ENCODE measurements at places on chromosomes 13 and 19.

DNA sequence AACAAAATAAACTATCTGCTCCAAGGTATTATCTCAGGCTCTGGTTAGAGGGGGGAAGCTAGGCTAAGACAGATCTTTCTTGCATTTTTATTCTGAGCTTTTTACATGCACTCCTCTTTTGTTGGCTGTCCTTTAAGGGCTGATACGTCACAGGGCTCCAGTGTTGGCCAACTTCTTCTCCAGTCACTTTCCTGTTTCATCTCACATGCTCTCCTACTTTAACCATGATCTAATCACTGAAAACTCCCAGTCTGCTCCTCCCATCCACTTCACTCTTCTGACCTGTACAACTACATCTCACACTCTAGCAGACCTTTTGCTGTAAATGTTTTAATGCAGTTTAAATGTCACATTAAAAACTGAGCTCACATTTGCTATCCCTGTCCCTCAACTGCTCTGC, 510.0 kb upstream of the KLF12 start:
- no peak for DNase-seq

DNA sequence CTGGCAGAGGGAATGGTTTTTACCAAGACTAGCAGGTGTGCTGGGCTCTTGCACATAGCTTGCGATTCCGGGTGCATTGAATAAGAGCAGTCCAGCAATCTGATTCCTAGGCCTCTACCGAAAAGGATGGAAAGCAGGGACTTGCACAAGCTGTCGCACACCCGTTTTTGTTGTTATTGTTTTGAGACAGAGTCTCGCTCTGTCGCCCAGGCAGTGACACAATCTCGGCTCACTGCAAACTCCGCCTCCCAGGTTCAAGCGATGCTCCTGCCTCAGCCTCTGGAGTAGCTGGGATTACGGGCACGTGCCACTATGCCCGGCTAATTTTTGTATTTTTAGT, 5.5 kb downstream of the EBI3 start:
- no peak for DNase-seq

DNA sequence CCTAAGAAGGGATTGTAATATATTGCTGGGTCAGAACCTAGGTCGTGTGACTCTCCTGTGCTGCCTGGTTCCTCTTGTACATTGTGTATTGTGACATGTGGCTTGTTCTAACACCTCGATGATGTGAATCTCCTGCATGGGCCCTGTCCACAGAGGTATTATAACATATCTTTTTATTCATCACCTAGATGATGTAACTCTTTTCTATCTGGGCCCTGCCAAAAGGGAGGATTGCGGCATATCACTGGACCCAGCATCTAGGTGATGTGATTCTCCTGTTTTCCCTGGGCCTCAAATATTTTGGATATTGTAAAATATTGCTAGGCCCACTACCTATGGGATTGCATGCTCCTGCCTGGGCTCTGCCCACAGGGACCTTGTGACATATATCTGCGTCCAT, 33.4 kb upstream of the ZNF254 start:
- no peak for DNase-seq

DNA sequence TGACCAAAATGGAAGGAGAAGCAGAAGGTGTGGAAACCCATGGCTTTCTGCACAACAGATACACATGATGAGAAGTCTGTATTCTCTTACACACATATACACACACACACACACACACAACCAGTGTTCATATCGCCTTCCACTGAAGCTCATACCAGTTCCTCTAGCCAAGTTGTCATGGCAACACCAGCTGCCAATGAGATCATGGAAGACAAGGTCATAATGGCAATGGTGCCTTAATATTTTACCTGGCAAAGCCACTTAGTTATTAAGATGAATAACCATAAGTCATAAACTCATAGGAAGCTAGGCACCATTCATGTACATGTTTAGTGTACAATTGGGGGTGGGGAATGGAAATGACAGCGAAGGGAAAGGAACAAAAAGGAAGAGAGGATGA, 2.6 kb upstream of the DHRS12 start:
- no peak for DNase-seq

DNA sequence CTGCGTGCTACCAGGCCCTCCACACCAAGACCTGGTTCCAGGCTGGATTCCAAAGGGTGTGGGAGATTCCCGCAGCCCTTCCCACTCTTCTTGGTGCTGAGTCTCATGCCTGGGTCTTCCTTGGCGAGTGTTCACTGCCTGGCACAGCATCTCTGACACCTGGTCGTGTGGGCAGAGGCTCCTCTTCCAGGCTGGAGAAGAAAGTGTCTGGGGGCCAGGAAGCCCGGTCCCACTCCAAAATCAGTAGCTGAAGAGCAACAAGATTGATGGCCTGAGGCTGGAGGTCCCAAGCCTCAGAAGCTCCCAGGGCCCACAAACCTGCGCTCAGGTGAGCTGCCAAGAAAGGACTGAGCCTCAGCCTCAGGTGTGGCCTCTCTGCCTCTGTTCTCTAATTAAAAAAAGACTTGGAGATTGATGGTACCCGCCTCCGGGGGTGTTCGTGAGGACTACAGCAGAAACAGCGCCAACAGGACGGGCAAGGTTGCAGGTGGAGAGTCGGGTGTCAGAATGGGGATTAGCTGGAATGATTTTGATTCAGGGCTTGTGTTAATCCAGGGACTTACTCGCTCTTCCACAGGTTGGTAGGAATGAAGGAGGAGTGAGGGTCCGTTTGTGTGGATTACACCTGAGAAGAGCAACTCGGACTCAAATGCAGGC, 217.5 kb downstream of the TEX29 start:
- DNase-seq: no peak

DNA sequence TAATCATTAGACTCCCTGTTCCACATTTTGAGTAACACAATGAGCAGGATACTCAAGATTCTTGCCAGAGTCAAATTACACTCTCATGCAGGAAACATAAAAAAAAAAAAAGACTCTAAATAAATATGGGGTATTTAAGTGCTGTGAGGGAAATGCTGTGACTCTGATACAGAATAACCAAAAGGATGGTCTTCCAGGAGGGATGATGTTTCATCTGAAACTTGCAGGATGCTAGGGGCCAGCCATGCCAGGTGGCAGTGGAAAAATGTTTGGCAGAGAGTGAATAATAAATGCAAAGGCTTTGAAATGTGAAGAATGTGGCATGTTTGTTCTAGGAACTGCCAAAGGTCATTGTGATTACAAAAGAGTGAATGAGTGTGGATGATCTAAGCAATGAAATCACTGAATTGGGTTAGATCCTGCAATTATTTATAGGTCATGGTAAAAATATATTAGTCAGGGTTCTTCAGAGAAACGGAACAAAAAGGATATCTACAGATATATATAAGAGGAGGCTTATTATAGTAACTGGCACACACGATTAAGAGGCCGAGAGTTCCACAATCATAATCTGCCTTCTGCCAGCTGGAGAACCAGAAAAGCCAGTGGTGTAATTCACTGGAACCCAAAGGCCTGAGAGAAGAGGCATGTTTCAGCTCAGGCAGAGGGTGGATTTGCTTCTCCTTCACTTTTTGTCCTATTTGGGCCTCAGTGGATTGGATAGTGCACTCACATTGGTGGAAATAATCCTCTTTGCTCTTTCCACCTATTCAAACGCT, 1832.8 kb upstream of the MIR17HG start:
- DNase-seq: no peak

GRCh38 chr19:1668048-1668485, 15.7 kb upstream of the TCF3 start:
- DNase-seq: no peak

GRCh38 chr13:28566283-28566682, 71.4 kb upstream of the FLT1 start:
- DNase-seq: no peak

DNA sequence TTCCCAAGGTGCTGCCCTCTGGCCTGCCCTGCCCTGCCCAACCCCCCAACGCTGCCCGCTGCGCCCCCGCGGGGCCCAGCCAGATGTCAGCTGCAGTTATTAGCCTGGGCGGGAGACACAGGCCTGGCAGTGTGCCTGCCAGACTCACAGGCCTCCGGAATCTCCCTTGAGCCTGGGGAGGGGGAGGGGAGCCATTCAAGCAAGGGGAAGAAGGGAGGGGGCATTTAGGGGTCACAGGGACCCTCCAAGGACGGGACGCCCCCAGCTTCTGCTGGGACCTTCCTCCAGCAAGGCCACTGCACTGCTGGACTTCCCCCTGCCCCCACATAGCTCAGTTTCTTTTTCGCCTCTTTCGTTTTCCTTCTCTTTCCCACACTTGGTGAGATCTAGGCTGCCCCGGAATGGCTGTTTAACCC, 2.6 kb upstream of the JUNB start:
- DNase-seq: no peak

DNA sequence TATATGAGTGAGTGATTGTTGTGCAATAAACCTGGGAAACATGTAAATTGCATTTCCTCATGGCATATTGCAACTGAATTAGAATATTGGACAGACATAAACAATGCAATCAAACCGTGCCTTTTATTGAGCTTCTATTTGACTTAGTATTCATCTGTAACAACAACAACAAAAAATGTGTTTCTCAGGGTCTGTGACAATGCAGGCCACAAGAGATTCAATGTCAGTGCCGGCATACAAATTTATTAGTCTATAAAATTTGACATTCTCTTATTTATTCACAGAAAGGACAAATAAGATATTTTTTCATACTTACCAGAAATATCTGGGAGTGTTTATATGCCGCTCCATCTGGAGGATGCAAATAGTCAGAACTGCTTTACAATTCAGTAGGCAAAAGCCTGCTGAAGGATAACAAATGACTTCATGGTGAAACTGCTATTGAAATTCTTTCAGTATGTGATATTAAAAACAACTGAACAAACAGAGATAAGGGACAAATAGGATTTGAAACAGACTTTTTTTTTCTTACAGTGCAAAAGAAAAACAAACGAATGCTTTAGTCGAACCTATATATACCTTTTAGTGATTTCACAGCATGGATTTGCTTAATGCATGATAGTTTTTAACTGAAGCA, 77.2 kb downstream of the DACH1 start:
- no peak for DNase-seq

Measured in fibroblast of skin of left biceps (primary cell).